ENCODE measurements at places on chromosomes 13 and 19. TPM values are rescaled to one million over a fixed set of nuclear protein-coding genes. Genes with fewer than 3 reads are reported as not detected.

Gene TPTE2
- not detected for total RNA-seq

Gene OR7A5
- not detected for total RNA-seq

Gene ERICH6B
- total RNA-seq: not detected

Gene SOX1
- total RNA-seq: not detected

Gene CCDC8
- 0.80 TPM for total RNA-seq

Gene SYCN
- total RNA-seq: not detected

- no peak for ATAC-seq
Measured at GRCh38 chr13:72875233-72875632, 93.3 kb downstream of the PIBF1 start.

DNA sequence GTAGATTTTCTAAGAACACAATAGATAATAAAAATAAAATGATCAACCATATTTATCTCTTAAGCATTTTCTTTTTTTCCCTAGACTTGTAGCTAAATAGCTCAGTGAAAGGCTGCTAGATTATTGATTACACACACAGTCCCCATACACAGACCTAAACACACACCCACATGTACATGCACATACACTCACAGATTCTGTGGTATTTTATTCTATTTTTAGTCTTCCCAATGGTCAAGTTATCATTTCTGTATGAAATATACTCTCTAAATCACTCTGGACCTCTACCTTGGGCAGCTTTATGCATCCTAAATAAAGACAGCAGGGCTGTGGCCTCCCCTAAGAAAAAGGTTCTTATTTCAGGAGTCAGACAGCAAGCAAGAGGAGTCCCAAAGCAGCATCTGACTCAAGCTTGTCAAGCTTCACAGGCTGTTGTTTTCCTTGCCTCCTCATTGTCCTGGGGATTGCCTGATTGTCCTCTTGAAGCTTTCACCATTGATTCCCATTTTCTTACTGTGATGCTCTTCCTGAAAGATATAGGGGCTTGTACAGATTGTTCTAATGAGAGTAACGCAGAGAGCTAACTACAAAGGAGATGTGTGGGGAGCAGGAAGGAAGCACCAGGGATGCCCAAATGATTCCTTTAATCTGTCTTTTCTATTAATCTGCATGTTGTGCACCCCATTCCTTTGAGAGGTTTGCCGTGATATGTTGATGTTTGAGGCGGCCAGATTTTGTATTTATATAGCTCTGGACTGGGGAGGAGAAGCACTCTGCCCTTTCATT, 986.5 kb downstream of the PCDH17 start:
- ATAC-seq: no peak

DNA sequence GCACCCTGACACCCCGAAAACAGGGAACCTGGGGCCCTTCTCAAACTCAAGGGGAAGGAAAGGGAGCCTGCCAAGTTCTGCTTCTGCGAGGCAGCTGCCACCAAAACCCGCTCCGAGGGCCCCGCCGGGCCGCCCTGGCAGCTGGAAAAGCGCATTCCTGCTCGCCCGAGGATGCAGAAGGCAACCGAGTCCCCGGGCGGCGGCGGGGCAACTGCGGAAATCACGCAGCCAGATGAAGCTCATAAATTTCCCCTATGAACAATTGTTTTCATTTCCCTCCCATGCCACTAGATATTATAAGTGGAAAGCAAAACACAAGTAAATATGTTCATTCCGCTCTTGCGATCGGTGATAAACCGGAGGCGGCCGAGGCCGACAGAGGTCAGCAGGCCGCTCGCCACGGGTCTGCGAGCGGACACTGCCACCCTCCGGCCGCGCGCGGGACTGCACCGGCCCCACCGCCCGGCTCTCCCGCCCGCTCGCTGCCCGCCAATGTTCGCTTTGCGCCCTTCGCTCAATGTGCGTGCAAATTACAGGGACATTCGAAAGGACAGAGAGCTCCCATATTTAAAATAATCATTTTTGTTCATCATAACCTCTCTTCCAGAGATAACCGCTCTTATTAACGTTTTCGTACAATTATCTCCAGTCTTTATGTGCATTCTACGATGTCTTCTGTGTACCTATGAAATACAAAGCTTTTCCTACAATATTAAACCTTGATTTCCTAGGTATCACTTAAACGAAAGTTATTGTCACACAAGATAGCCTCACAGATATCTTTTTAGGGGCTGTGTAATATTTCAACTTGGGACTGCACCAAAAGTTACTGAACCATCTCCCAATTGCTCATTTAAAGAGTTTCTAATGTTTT, 120.8 kb upstream of the ZNF507 start:
- peak; percentile 84 for ATAC-seq

DNA sequence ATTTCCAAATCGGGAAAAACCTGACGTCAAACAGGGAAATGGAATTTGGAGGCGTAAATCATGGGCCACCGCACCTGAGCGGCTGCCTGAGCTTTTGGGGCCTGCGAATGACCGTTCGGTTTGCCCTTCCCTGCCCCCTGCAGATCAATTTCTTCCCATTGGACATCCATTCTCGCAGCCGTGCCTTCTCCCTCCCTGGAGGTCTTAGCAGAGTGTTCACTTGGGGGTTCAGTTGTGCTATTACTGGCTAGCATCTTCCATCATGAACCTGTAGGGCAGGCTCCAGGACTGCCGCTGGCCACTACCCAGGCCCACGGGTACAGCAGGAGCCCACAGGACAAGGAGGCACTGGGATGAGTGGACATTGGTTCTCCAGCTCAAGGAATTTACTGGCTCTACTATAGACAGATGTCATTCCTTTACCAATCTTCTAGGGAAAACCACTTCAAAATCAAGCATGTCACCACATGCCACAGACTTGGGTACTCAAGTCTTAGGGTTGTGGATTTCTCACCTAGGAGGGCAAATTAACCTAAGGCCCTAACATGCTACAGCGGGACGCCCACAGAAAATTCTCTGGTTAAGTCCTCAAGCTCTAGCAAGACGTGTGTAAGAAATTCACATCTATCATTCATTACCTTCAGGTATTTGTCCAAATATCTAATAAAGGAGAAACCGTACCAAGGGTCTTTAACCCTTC, 75.5 kb downstream of the COL4A1 start:
- ATAC-seq: no peak

- no peak for ATAC-seq
Measured at GRCh38 chr13:84126671-84127171, 244.4 kb upstream of the SLITRK1 start.

DNA sequence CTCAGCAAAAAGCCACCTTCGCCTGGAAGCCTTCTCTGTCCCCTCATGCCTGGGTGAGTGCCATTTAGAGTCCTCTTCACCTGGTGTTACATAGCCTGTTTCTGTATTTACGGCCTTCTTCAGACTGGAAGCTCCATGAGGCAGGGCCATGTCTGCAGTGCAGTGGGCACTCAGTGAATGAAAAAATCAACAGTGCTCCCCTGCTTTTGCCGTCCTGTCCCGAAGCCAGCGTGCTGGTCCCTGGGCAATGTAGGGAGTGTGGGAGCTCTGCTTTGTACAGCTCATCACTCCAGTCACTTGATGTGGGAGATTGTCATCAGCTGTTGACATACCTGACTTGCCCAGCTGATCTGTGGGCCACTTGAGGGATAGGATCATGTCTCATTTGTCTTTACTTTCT, 129.0 kb upstream of the TSHZ3 start:
- ATAC-seq: no peak

- ATAC-seq: no peak
Measured at GRCh38 chr19:43596842-43597461, 557 bp downstream of the ZNF576 start.

DNA sequence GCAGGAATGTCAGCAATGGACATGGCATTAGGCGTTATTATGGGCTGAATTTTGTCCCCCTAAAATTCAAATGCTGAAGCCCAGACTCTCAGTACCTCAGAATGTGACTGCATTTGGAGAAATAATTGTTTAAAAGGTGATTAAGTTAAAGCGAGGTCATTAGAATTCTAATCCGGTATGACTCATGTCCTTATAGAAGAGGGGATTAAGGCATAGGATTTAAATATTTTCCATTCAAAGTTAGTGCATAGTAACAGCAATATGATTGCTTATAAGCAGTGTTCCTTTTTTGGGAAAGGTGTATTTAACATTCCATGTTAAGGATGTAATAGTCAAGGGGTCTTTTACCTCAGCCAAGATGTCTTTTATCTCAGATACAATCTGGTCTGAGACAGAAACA, 95.5 kb downstream of the NHLRC3 start:
- peak; percentile 43 for ATAC-seq

DNA sequence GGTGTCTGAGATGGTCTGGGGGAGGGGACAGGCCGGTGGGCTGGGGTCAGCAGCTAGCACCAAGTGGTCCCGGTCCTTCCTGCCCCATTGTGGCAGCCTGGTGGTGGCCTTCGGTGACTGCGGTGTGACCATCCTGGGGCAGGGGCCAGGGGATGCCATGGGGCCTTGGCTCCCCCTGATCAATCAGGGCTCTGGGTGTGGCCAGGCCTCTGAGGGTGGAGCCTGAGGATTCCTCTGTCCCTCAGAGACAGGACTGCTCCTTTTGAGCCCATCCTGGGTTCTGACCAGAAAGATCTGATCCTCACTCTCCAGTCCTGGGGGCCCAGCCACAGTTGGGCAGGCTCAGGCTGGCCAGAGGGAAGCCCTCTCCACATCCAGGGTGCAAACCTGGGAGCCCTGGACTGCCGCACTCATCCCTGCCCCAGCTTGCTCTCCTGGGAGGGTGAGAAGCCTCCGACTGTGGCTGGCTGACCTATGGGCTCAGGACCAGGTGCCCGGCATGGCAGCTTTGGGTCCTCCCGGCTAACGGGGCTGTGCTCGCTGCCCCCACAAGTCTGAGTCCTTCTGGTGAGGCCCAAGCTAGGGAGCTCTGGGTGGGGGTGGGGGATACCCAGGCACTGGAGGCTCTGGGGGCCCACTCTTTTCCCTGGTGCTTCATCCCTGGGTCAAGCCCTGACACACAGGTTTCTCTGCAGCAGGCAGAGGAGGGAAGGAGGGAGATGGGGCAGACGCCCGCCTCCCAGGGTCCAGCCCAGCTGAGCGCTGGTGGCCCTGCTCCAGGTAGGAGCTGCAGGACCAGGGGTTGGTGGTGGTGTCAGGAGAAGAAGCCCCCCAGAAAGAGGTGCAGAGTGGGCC, 59.5 kb downstream of the IER2 start:
- ATAC-seq: peak; percentile 13

DNA sequence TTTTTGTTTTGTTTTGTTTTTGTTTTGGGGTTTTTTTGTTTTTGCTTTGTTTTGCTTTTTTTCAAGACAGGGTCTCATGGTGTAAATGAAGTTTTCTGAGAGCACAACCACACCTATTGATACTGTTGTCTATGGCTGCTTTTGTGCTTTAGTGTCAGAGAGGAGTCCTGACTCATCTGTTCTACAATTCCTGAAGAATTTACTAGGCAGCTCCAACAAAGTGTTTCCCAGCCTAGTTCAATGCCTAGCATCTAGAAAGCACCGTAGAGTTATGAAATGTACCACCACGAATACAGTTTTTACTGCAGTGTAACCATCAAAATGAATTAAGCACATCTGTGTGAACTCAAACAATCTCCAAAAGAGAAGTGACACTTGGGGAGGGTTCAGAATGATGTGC, 21.2 kb downstream of the SAFB start:
- no peak for ATAC-seq

GRCh38 chr13:62088165-62088564, 672.5 kb upstream of the PCDH20 start:
- ATAC-seq: no peak

DNA sequence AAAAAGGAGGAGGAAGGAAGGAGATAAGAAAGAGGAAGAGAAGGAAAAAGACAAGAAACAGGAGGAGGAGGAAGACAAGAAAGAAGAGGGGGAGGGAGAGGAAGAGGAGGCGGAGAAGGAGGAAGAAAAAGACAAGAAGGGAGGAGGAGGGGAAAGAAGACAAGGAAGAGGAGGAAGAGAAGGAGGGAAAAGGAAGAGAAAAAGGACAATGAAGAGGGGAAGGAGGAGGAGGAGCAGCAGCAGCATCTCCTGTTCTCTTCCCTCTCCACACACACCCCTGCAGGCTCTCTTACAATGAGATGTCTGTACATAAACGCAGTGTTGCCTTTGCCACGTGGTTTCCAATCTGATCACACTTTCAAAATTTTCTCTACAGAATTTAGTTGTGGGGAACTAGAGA, 66.6 kb downstream of the RUBCNL start:
- no peak for ATAC-seq

GRCh38 chr19:4277191-4277696, 1.8 kb upstream of the SHD start:
- ATAC-seq: no peak

DNA sequence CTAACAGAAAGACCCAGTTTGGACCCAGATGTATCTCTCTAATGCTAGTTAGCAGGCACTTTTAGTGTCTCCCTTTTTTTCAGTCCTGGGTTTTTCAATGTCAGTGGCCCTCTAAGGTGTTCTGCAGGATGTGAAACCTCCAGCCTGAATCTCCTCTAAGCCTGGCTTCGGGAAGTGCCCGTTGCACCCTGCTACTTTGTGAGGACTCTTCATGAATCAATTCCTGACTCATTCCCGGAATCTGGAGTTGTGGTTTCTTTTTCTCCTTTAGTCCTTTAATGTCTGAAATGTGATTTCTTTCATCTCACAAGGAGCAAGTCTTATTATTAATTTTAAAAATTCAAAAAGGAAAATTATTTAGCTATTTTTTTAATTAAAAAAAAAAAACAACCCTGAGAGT, 116.0 kb downstream of the ZNF536 start:
- ATAC-seq: no peak

GRCh38 chr13:76812206-76812897, 73.9 kb downstream of the KCTD12 start:
- peak; percentile 28 for ATAC-seq

DNA sequence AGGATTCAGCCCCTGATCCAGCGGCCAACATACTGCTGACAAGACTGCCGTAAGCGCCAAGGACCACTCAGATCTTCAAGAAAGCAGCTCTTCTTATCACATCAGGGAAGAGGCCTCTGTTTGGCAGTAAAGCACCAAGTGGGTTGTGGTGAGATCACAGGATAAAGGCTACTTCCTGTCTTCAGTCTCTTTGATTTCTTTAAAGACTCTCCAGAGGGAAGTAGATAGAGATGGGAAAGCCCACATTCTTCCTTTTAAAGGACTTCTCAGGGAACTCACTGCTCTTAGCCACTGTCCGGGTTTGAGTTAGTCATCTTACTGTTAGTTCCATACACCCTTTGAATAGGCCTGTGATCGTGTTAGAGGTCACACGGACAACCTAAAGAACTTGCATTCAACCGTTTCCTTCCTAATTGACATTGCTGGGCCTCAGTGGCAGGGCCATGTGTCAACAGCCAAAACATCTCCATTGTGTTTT, 47.2 kb upstream of the POMP start:
- ATAC-seq: no peak

GRCh38 chr19:3084943-3085342, 9.2 kb upstream of the GNA11 start:
- no peak for ATAC-seq

DNA sequence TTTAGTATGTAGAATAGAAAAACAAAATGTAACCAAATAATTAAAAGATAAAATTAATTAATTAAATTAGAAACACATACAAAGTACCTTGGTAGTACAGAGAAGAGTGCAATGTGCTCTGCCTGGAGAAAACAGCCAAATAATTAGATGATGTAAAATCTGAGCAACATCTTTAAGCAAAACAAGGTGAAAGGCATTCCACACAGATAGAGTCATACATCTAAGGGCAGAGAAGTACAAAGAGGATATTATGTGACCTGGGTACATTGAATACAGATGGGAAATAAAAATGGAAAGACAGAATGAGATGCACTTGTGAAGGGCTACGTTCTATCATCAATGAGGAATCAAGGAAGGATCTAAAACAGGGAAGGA, 25.2 kb upstream of the FNDC3A start:
- ATAC-seq: no peak

GRCh38 chr13:30196025-30196424, 111.3 kb downstream of the KATNAL1 start:
- no peak for ATAC-seq
